ENCODE measurements at places on chromosomes 13 and 19.

DNA sequence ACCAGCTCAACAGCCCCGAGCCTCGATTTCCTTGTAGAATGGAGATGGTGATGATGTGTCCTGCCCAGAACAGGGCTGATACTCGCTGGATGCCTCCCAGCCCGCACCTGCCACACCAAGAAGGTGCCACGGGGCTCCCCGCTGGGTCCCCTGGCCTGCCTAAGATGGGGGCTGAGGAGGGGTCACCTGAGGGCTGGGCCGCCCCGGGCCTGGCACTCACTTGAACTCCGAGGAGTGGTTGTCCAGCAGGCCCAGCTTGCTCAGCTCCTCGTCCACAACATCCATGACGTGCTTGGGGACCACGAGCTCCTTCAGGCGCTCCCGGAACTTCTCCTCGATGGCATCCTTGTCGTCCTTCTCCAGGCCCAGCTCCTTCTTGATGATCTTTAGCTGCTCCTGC is 14.4 kb downstream of the LONP1 start:
- no peak for DNase-seq

DNA sequence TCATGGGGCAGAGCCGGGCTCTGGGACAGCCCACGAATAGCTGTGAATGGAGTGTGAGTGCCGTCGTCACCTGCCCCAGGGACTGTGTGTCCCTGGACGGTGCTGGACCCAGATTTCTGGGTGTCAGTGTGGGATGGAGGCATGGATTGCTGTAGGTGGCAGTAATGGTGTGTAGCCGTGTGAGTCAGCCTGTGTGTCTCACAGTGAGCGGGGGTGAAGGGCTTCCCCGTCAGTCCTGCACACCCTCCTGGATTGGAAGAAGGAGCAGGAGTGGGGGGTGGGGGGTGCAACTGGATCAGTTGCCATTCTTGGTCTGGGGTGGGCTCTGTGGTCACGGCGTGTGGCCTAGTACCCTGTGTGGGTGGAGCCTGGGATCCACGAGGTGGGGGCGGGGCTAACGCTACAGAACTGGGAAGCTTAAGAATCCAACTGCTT is 6.5 kb upstream of the LTBP4 start:
- DNase-seq, result no peak

DNA sequence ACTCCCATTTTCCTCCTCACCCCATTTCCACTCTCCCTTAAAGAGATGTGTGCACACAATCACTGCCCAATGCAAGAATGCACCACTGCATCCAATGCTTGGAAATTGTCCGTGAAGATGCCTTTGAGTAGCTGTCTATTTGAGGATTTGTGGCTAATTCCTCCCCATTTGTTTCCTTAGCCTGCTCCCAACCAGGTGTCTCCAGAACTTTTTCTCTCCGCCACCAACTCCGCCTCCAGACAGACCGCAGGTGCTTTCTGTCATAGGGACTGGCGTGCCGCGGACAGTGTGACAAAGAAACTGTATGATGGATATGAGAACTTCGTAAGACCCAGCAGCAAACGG is 461 bp upstream of the TM9SF2 start:
- no peak for DNase-seq

DNA sequence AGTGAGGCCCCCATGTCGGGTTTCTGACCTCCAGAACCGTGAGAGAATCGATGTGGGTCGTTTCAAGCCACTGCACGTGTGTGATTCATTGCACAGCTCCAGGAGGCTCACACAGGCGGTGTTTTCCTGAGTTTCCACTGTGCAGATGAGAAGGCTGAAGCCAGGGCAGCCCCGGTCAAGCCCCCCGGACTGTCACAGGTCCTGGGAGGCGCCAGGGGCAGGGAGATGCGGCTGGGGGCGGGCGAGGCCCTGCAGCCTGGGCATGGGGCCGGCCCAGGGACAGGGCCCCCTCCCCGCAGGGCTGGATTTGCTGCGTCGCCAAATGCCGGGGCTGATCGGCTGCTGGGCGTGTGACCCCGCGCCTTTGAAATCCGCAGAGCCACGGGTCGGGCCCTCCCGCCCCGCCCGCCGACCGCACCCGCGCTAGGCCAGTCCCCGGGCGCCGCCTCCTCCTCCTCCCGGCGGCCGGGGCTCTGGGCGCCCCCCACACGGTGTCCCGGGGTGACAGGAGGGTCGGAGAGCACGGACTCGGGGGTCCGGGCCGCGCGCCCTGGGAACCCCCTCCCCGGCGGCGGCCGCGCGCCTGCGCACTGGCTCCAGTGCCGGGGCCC is 9.9 kb upstream of the MKNK2 start:
- DNase-seq, result no peak

DNA sequence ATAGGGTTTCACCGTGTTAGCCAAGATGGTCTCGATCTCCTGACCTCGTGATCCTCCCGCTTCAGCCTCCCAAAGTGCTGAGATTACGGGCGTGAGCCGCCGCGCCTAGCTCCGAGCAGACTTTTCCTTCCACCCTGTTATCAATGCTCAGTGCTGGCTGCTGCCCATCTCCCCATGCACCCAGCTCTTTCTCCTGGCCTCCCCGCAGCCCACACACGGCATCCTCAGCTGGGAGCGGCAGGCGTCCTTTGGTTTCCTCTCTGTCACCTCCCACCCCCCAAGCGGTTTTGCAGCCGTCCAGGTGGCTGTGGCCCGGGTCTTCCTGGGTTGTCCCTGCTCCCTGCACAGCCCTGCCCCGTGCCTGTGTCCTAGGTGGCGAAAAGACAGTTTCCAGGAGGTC is 12.1 kb downstream of the PRR22 start:
- no peak for DNase-seq

- no peak for DNase-seq
Observed at GRCh38 chr13:38905081-38905480, 85.5 kb downstream of the STOML3 start.

DNA sequence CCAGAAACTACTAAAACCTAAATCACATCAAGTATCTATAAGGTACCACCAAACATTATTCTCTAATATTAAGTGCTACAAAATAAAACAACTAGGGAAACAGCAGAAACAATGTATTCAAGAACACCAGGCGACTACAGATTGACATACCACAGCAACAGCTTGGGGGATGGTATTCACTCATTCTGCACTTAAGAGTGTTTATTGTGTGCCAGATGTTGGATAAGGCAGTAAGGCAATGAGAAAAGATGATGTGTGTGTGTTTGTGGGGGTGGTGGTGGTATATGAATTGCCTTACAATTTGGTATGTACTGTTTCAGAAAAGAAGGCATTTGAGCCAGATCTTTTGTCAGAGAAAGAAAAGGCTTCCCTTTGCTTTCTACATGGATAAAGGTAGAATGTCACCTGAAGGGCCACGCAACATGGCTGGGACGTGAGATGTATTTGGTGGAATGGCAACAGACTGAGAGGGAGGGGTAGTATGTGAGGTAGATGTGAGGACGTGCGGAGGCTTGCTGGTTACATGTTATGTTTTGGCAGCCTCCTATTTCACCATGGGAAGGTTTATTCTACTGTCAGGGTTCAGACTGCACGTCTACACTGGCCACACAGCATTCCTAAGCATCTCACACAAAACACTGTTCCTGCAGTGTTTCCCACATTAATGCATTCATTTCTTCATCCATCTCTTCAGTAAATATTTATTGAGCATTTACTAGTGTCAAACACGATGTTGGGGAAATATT is 300.7 kb downstream of the KLF12 start:
- no peak for DNase-seq

GRCh38 chr19:36719687-36720556 is 32.5 kb downstream of the ZNF567 start:
- DNase-seq, result no peak

DNA sequence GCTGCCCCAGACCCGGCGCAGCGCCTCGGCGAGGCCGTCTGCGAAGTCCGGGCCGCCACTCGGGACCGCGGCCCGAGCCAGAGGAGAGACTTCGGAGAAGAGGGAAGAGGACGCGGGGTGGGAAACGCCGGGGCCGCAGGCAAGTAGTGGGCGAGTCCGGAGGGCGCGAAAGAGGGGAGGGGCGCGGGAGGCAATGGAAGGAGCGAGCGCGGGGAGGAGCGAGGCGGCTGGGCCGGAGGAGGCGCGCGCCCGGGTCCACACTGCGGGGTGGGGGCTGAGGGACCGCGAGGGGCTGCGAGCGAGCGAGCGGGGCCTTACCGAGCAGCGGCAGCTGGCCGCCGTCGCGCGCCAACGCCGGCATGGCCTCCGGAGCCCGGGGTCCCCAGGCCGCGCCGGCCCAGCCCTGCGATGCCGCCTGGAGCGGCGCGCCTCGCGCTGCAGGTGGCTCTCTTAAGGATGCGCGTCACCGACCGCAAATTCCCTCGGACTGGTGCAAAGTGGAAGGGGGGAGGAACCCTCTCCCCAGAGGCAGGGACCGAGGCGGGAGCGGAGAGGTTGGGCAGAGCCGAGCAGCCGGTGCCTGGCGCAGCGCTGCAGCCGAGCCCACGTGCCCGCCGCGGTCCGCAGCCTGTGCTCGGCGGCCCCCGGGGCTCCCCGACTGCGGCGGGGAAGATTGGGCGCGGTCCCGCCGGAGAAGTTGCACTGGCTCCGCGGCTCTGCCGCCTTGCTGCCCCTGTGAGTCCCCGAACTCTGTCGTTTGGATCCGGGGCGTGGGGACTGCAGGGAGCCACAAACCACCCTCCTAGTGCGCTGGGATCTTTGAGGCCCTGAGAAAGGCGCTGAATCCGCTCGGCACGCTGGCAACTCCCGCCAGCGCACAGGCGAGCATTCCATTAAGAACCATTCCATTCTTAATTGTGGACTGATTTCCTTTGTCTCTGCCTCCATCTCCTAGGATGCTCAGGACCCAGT is at the start of gene FLT3:
FLT3 (minus strand) TSS at position 427 of the 972 bp plus-strand sequence; CDS start at position 361, 66 bp downstream.
- DNase-seq, result no peak

DNA sequence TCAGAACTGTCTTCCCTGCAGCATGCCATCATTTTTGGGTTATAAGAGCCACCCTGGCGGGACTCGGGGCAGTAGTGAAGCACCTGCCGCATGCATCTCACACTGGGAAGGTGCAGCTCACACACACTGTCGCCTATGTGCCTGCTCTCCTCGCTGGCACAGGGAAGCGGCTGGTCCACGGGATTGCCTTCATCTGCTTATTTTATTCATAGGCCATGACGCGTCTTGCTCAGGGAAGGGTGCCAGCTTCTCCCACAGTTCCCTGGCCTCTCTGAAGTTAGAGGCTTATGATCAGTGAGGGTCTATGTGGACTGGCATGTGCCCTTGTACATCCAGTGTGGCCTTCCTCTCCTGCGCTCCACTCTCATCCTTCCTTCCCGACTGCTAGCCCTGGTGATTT is 150.0 kb downstream of the KLF12 start:
- no peak for DNase-seq

GRCh38 chr19:30094756-30095140 is 152.7 kb downstream of the URI1 start:
- no peak for DNase-seq

- no peak for DNase-seq
Observed at GRCh38 chr19:16203256-16204004, 5.7 kb downstream of the AP1M1 start.

- DNase-seq, result no peak
Observed at GRCh38 chr13:26541678-26542568, 15.6 kb upstream of the WASF3 start.

DNA sequence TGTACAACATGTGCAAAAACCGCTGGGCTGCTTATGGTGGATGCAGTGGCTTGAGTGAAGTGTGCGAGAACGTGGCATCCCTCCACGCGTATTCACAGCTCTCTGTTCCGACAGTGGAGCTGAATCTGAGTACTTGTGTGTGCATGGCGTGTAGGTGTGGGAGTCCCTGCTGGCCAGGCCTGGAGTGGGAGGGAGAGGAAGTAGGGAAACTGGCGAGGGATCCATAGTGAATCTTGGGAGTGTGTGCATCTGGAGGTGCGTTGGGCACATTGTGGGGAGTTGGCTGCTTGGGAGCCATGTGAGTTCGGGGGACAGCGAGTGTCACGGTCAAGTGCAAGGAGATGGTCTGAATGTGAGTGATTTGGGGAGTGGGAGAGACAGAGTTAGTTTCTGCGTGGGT is 2.4 kb downstream of the KLC3 start:
- DNase-seq, result no peak

- DNase-seq, result no peak
Observed at GRCh38 chr19:33290082-33290815, 12.1 kb downstream of the CEBPA start.

DNA sequence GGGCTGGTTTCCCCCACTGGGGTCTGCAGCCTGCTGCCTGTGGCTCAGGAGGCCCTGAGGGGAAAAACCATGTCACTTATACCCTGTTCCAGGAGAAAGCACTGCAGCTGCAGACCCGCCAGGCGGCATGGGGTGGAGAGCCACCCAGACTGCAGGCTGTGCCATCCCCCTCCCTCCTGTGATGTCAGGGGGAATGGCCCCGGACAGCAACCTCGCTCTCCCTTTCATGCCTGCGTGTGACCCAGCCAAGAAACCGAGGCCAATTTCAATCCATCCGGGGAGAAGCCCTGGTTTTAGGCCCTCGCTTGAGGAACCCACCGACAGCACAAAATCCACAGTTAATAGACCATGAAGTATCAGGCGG is 37.2 kb upstream of the MATK start:
- no peak for DNase-seq

DNA sequence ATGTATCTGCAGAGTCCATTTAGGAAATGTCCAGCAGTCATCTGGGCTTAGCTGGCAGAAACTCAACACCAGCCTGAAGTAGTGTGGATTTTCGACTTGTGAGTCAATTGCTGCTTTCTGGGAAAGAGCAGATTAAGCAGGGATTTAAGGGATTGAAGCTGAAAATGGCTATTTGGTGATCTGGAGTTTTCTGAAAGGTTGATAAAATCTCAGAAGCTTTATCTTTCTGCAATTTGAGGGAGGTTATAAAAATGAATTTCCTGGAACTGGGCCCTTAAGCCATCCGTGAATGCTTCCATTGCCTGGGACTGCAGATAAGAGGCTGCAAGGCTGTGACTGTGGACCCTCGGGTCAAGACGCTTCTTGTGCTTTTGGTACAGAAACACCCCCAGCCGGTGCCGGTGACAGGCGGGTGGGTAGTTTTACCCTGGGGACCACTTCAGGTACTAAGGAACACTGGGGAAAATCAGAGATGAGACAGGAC is 61.5 kb downstream of the COL4A1 start:
- no peak for DNase-seq

GRCh38 chr13:31050486-31051400 is 111.0 kb downstream of the HSPH1 start:
- no peak for DNase-seq

GRCh38 chr19:2503521-2504109 is 27.7 kb downstream of the GADD45B start:
- no peak for DNase-seq

DNA sequence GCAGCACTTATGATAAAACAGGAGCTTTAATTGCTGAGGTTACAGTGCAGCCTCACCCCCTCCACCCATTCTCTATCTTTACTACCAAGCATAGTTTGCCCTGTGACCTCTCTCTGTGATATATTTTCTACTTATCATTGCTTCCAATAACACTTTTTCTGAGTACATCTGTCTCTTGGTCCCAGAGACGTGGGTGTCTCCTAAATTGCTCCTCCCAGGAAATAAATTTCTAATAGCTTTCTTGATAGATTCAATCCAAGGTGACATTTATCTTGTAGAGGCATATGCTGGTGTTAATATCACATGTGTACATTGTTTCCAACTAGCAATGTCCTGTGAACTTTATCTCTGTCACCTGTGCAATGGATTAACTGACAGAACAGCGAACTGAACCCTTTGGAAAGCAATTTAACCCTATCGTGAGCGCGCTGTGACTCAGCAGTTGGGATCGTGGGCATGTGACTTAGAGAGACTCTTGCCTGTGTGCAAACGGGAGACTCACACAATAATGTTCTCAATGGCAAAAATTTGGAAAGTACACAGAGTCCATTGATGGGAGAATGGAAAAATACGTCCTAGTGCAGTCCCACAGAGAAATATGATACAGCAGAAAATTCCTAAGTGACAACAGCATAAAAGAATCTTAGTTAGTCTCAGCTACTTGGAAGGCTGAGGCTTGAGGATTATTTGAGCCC is 7.0 kb upstream of the MAP2K2 start:
- DNase-seq, result no peak

- DNase-seq, result no peak
Observed at GRCh38 chr13:72960541-72960940, 98.3 kb upstream of the KLF5 start.

Measured in HS-27A (cell line).